ENCODE measurements at places on chromosomes 12 and 14.

DNA sequence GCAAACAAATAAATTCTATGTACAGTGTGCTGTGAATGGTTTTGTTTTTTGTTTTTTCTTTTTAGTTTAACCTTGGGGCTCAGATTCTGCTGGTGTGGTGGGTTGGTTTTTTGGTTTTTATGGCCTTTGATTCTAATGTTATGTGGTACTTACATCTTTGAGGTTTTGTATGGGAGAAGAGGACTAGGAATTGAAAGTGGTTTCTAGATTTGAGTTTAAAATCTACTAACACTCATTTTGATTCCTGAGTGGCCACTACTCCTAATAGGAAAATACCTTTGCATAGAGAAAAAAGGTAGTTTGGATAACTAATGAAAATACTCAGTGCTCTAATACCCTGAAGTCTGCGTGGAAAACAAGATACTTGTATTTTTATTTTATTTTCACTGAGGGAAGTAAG, 137.7 kb downstream of the MON2 start:
- no peak for DNase-seq

- no peak for DNase-seq
Observed at GRCh38 chr12:19201661-19202060, 72.1 kb downstream of the PLEKHA5 start.

DNA sequence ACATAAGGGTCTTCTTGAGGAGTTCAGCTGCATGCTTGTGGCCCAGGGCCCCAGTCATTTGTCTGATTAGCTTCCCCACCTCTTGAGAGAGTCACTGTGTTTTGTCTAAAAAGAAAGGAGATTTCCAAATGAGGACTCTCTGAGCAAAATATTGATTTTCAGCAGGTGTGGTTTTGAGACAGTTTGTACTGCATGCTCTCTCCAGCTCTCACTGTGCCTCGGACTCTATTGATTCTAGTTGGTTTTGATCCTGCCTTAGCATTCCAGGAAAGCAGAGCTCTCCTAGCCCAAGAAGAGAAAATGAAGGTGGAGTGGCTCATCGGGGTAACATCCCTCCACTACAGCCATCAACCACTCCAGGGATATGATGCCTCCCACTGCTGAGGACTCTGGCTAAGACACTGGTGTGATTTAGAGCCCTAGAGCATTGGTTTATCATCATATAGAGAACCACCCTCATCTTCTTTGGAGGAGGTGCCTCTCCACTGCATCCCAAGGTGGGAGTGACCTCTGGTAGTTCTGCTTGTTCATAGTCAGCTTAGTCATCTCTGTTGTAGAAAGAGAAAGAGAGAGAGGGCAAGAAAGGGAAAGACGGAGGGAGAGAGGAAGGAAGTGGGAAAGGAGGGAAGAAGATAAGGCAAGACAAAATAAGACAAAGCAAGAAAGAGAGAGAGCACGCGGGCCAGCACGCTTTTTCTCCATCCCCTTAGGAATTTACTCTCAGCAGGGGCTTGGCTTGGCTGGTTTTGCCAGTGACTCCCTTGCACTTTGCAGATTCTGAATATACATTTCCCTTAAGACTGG, 365.6 kb downstream of the DPF3 start:
- no peak for DNase-seq

DNA sequence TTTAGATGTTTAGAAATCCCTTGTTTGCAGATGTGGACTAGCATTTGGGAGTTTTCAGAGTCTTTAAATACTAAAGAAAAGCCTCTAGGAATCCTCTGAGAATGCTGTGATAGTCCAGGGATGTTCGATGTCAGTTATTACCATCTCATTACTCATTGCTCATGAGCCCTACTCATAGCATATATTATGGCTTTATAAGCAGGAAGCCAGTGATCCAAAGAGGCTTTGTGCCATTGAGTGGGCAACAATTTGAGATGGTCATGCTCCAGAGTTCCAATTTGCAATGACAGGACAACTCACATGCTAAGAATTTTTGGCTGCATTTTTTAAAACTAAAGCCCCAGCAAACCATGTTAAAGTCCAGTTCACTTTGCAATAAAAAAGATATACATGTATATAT, 163.0 kb downstream of the OTOGL start:
- DNase-seq, result no peak

DNA sequence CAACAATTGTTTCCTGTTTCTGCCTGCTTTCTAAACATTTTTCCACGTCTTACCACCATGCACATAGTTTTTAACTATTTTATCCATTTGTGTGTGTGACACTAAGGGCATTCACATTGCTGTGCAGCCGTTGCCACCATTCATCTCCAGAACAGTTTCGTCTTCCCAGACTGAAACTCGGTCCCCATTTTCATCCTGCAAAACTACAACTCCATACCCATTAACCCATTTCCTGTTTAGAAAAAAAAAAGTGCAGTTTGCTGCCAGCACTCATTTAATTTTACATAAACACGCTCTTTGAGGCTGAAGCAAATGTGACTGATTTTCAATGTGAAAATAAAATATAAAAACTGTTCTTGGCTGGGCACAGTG, 15.5 kb downstream of the UBC start:
- DNase-seq, result no peak

- DNase-seq, result no peak
Observed at GRCh38 chr12:109949089-109949488, 47.1 kb downstream of the GIT2 start.
